ENCODE measurements at places on chromosomes 11 and 22.

- DNase-seq, result no peak
Measured at GRCh38 chr22:50444663-50445062, 30.2 kb downstream of the SBF1 start.

GRCh38 chr22:47168441-47168840 lies 406.0 kb downstream of the TBC1D22A start:
- no peak for DNase-seq

DNA sequence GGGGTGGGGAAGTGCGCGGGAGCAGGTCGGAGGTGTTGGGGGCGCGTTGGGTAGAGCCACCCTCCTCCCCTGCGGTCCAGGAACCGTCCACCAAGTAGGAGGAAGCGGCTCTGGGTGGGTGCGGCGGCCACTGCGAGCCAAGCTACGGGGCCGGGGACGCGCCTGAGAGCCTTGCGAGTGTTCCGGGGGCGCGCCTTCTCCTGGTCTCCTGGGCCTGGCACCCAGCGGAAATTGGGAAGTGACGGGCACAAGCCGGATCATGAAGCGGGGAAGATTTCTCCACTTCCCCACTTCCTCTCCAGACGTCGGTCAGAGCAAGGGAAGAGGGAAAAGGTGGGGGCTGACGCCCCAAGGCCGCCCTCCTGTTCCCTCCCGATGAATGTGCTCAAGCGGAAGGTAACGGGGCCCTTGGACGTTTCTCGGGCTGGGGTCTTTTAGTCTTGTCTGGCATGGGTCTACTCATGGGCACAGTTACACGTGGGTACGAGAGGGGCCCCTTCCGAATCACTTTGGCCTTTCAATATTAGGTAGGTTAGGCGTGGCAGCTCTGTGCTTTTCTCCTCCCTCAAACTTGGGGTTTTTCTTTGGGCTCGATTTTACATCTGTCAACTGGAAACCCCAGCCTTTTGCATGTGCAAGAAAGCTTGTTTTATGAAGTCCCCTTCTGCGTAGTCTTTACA lies 865 bp downstream of the RBM14 start:
- DNase-seq, result no peak

DNA sequence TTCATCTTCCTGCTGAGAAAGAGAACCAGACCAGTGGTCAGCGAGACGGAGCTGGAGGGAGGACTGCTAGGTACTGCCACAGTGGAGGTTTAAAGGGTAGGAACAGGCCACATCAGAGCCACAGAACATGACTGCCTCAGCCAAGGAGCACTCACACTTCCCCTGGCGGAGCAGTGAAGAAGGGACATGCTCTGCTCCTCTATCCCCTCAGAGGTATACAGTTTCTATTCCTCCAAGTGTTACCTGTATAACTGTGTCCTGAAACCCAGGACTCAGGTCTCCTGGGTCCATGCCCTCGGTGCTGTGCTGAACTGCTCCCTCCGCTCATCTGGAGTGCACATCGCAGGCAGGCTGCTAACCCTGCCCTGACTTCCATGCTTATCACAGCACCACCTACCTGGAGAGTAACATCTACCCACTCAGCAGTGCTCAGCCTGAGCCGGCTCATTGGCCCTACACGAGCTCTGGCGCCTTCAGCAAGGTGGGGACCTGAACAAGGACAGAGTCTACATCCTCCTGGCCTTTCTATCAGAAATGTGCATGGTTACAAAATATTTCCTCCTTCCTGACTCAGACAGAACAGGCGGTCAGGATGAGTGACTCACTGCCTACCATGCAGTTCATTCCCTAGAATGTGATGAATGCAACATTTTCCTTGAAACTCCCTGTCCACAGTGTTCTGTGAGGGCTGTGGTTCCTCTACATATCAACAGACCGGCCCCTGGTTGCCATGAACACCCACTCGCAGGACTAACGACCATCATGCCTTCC lies 52.9 kb downstream of the C11orf58 start:
- no peak for DNase-seq

- no peak for DNase-seq
Measured at GRCh38 chr11:116563028-116563711, 209.6 kb downstream of the BUD13 start.

DNA sequence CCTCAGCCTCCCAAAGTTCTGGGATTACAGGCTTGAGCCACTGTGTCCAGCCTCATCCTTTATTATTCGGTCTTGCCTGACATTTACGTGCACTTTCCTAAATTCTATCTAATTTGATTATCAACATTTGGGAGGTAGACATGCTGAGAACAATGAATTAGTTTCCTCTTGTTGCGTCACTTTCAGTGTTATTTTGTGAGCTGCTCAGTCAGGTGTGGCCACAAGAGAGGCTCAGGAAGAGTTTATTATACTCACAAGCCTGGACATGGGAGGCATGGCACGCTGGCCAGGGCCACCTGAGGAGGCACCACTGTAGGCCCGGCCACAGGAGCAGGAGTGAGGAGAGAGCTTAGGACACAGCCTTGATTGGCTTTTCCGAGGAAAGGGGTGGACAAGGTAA lies 59.7 kb upstream of the RBFOX2 start:
- no peak for DNase-seq

- no peak for DNase-seq
Measured at GRCh38 chr11:102360681-102361080, 13.7 kb downstream of the BIRC2 start.

DNA sequence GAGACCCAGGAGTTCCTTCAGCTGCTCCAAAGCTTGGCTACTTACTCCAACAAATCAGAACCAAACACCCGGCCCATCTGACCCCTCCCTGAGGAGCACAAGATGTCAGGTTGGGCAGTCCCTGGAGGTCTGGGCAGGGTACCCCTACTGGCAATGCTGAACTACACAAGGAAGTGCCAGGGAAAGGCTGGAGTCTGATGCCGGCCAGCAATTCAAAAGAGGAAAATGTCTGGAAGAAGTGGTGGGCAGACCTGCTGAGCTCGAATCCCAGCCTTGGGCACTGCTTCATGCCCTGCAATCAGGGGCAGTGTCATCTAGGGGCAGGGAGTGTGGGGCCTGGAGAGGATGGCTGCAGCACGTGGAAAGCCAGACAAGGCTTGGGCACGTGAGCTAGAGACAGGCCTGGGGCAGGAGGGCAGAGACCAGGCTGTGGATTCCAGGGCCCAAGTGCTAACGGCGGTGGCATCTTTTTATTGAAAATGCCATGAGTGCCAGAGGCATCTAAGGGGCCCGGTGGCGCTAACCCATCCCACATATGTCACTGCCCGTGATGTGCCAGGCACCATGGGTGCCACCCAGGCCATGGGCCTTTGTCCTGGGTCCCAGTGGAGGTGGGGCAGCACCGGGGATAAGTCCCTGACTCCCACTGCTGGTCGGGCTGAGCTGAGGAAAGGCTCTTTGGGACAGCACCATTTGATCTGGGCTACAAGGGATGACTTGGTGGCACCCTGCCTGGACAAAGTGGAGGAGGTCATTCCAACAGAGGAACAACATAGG lies 97.9 kb upstream of the PITPNB start:
- DNase-seq, result no peak

GRCh38 chr11:59558270-59558643 lies 46.9 kb downstream of the OR4D9 start:
- DNase-seq, result no peak

DNA sequence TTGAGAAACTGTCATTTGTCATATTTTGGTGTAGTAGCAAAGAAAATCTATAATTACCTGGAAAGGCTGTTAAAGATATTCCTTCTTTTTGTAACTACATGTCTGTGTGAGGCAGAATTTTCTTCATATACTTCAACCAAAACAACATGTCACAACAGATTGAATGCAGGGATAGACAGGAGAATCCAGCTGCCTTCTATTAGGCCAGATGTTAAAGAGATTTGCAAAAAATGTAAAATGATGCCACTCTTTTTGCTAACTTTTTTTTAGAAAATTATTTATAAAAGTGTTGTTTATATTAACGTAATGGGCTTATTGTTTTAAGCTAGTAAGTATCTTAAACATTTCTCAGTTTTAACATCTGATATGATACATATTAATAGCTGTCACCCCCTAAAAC lies 12.7 kb downstream of the DGKZ start:
- DNase-seq, result no peak

DNA sequence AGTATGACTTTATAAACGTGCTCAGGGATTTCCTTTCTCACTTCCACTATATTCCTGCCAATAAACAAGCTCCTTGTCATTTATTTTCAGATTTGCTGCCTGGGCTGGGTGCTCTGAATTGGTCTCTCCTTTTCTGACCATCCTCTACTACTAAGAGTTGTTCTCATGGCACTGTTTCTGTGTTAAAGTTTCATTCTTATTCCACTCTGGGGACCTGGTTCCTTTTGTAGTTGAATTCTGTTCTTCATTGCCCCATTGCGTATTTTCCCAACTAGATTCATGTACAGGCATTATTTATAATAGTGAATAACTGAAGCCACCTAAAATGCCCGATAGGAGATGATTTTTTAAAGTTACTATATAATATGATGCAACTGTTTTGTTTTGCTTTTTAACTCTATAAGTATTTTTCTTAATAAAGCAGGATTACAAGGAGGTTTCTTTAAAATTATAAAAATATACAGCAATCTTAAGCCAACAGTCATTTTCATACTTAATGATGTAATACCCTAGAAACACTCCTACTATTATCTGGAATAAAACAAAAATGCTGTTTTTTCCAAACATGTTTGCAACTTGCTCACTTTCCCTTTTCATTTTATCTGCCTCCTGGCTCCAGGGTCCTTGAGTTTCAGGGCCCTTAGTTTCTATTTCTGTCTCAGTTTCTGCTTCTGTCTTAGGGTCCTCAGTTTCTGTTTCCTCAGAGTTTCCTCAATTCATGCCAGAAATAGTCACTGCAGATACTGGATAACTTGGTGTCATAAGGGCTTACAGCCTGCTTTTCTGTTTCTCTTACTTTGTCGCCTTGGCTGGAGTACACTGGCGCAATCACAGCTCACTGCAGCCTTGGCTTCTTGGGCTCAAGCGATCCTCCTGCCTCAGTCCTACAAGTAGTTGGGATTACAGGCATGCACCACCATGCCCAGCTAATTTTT lies 9.8 kb upstream of the FUT4 start:
- no peak for DNase-seq

DNA sequence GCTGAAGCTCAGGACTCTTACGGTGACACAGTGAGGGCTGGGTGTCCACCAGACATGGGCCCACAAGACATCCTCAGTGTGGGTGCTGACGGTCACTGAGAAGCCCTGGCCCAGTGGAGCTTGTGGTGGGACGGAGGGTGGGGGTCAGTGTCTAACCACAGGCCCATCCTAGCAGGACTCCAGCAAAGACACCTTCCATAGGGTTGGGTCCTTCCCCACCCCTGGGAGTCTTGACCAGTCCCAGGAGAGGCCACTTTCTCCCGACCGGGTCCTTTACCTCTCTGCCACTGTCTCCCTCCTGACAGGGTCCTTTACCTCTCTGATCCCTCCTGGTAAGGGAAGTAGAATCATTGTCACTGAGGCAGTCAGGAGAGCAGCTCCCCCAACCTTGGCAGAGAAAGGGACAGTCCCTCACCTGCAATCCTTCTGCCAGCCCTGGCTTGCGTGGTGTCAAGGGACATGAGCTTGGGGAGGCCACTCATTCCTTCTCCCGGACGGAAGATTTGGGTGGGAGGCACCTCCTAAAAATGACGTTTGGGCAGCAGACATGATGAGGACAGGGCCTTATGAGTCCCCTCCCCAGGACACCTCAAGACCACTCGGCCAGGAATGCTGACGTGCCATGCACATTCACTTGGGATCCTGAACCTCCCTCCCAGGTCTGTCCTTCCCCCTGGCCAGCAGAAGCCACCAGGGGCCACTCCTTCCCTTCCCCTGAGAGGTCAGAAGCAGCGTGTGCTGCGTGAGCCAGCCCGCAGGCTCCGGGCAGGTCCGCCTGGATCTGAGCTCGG lies 91.5 kb upstream of the FGF3 start:
- DNase-seq, result no peak

DNA sequence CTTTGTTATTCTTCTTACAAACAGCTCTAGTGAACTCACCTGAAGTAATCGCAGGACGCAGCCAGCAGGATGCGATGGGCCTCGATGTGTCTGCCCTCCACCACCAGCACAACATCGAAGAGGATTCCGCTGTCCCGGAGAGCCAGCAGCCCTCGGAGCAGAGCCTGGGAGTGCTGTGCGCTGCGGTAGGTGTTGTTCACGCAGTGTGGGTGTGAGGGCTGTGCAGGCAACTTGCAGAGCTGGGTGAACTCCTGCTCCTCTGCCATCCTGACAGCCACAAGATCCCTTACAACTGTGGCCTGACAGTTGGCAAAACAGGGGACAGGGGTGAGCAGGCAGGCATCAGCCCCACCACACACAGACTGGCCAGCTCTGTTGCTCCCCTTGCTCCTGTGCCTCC lies 6.6 kb downstream of the KLHL22 start:
- DNase-seq, result no peak

GRCh38 chr11:132588366-132588765 lies 943.9 kb downstream of the OPCML start:
- no peak for DNase-seq

Data from stimulated activated CD8-positive, alpha-beta memory T cell treated with anti-CD3 and anti-CD28 coated beads, Interleukin-7, amount 100 ng/mL, for 1 hour (primary cell).